ENCODE measurements at places on chromosomes 2 and 18. TPM values are rescaled to one million over a fixed set of nuclear protein-coding genes. Genes with fewer than 3 reads are reported as not detected.

- no peak for DNase-seq
Measured at GRCh38 chr2:101773137-101773536, 75.6 kb downstream of the MAP4K4 start.

GRCh38 chr18:3046216-3046808 lies 33.4 kb upstream of the LPIN2 start:
- DNase-seq: no peak

DNA sequence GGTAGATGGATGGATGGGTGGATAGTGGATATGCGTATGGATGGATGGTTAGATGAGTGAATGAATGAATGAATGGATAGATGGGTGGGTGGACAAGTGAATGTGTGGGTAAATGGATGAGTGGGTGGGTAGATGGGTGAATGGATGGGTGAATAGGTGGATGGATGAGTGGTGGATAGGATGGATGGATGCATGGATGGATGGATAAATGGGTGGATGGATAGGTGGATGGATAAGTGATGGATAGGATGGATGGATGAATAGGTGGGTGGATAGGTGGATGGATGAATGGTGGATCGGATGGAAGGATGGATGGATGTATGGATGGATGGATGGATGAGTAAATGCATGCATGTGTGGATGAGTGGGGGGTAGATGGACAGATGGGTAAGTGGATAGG lies 169.3 kb downstream of the ACKR3 start:
- no peak for DNase-seq

- DNase-seq: peak; percentile 62
Measured at GRCh38 chr2:206160125-206160806, 571 bp downstream of the EEF1B2 start.

DNA sequence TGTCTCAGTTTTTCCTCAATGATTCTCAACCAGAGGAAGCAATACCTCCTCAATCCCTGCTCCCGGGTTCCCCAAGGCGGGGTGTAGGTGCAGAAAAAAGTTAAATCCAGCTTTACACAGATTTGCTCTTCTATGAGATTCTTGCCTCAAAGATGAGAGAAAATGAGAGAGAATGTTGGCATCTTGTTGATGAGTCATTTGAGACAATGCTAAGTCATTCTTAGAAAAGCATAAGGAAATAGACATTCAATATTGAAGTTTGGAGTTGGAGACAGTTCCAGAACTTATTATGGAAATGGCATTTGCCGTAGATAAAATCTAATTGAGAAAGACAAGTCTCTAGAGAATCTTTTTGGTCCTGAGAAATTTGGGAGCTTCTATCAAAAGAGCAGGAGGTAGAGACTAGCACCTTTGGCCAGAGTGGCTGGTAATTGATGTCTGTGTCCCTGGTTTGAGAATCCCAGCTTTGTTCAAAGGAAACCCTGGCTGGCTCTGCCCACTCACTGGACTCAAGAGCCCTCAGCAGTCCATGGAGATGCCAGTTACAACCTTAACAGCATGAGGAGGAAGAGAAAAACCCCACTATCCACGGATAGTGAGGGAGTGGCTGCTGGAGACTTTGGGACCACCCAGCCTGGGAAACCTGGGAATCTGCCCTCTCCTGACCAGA lies 181.2 kb downstream of the FAM124B start:
- DNase-seq: no peak

The CCDC148 gene
- 4.2 TPM for total RNA-seq

- DNase-seq: no peak
Measured at GRCh38 chr18:13374468-13375301, 156.1 kb downstream of the LDLRAD4 start.

GRCh38 chr2:171260471-171261424 lies 100.1 kb upstream of the TLK1 start:
- no peak for DNase-seq

GRCh38 chr2:102657770-102658169 lies 38.4 kb downstream of the SLC9A2 start:
- no peak for DNase-seq

The ADD2 gene
- under 0.01 TPM for total RNA-seq

The NABP1 gene
- total RNA-seq: 35.7 TPM

The BMP10 gene
- not detected for total RNA-seq

GRCh38 chr2:197195518-197195917 lies 115.1 kb downstream of the ANKRD44 start:
- DNase-seq: no peak

The KHK gene
- 10.4 TPM for total RNA-seq

DNA sequence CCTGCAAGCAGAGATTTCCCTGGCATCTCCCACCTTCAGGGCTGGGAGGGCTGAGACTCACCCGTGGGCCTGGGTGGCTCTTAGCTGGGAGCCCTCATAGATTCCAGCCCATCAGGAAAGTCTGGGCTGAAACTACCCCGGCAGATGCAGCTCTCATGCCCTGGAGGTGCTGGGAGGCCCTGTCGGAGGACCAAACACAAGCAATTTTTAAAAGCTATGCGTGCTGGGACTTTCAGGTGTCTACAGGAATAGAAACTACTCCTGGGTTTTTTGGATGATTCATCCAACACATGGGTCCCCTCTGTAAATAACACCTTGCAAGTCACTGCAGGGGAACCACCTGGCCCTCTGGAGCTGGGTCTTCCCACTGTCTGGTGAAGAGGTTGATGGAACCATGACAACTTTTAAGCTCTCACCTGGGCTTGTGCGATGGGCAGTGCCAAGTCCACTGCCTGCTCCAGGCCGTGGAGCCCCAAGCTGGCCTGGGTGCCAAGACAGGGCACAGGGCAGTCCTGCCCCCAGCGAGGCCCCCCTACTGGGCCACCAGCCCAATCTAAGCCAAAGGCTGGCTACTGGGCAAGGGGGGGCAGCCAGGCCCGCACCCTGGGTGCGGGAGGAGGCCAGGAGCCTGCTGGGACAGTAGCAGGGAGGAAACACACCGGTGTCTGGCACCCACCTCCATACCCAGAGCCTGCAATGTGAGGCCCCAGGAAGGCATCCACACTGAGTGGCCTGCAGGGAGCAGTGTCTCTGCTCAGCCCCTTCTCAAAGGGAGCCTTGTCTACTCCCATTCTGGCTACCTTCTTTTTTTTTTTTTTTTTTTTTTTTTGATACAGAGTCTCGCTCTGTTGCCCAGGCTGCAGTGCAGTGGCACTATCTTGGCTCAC lies 1.1 kb upstream of the GPR55 start:
- no peak for DNase-seq

GRCh38 chr2:47636596-47637264 lies 146.2 kb upstream of the MSH6 start:
- DNase-seq: no peak

DNA sequence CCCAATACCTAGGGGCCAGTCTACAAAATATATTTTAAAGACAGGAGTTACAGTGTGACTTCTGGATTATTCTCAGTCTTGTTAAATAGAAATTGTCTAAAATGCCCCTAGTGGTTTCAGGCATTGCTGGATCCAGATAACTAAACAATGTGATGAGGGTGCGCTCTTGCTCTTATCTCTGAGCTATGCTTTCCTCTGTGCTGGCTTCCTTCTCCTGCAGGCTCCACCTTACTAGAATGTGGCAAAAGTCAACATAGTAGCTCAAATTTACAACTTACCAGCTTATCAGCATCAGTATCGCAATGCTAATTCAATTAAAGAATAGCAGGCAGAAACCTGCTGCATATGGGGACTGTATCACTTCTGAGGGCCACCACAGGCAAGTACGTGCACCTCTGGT lies 61.3 kb upstream of the RNU4ATAC start:
- no peak for DNase-seq

- DNase-seq: no peak
Measured at GRCh38 chr2:187614756-187615155, 60.5 kb upstream of the TFPI start.

DNA sequence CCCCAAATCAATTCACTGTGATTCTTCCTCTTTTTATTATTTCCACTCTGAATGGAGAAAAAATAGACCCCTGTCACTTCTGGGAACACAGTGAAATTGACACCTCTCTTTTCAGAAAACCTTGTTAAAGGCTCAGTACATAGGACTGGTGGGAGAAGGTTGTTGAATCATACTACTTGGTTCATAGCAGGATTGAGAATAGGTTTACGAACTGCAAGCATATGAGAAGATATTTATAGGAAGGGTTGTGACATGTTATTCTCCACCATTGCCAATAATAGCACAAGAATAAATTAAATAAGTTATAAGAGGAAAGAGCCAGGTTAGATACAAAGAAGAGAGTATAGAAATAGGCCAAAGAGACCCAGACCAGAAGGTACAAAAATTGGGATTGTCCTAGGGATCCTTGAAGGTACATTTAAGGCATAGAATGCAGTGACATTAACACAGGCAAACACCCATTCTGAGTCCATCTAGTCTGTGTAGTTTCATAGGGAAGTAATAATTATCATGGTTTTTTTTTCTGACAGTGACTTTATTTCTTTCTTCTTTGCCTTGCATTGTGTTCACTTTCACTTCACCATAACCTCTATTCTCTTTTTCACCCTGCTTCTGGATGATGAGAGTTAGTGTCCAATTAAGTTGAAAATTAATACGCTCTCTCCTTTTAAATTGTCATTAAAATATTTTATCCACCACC lies 21.8 kb upstream of the SERPINE2 start:
- DNase-seq: no peak

DNA sequence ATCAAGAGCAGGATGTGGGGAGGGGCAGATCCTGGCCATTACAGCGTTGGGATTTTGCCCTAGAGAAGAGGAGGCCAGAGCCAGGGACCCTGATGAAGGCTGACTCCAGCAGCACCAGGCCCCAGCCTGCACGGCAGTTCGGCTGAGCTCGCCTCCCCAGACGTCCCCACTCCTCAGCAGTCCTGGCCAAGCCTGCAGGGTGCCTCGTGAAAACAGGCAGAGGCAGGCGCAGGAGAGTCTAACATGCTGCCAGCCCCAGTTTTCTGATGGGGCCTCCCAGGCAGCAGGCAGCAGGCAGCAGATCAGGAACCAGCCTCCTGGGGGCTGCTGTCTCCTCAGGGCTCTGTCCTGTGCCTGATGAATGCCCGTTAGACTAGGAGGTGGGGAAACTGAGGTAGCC lies 19.7 kb upstream of the GLI2 start:
- no peak for DNase-seq

DNA sequence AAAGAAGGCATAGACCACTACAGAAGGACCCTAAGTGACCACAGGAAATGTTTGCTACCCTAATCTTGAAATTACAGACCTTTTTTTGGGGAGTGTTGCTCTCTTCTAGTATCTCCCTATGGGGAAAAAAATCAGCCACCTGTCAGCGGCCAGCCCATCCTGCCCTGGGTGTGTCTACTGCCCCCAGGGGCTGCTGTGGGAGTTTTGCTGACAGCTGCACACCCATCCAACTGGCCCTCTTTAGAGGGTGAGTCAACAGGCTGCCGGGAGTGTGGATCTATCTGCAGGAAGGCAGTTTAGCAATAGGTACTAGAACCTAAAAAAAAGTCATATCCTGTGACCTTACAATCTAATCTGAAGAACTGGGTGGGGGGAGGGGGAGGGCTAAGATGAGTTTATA lies 796 bp upstream of the DYSF start:
- DNase-seq: peak; percentile 77
